ENCODE measurements at places on chromosomes 4 and X.

DNA sequence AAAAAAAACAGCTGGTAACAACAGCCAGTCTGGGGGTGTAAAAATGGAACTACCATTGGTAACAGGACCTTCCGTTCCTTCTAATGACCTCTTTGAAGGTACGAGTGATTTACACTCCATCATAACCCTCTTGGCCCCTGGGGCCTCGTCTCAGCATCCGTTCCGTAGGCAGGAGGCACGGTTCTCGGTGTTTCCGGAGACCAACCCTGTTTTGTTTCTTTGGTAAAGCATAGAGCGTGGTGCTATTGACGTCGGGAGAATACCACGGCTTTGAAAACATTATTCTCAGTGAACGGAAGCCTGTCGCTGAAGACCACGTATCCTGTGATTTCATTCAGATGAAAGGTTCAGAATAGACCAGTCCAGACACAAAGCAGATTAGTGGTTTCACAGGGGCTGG is 198.9 kb downstream of the ASMT start:
- no peak for DNase-seq

GRCh38 chr4:146059151-146059550 is 116.4 kb upstream of the LSM6 start:
- no peak for DNase-seq

DNA sequence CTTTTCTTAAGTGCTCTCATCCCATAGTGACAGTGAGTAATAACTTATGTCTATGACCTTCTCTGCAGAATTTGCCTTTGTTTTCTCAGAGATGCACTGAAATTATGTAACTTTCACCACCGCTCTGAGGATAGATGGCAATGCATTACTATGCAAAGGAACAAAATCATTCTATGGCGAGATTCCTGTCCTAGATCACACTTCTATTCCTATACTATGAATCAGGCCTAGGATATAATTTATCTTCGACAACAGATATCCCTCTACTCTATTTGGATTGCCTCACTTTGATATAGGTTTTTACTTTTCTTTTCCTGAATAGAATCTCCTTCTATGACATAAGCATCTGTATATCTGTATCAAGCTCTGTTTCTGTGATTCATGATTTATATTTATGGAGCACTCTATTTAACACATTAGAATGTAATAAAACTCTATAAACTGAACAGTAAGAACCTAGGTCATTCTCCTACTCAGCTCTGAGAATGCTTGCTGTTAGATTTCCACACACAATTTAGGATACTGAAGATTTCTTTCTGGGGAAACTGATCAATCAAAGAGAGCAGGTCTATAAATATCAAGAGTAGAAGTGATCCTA is 1082.3 kb upstream of the ADGRL3 start:
- DNase-seq = no peak

DNA sequence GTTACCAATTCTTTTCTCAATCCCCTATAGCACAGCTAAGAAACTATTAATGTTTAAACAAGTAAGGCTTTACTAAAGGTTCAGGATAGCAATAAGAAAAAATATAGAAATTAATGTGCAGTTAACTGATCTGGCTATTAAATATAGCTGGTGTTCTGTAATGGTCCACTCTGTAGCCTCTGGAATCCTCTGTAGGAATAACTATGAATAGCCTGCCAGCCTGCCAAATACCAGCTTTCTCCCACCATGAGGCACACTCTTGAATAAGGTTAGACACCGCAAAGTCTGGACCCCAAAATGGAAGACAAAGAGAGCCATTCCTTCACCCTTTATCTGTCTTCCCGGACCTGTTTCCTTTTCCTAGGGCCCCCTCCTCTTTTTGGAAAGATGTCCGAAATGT is 30.6 kb downstream of the CEP44 start:
- DNase-seq = no peak

- DNase-seq = no peak
These were observed 66.3 kb upstream of the MSN start for GRCh38 chrX:65601126-65601525.

DNA sequence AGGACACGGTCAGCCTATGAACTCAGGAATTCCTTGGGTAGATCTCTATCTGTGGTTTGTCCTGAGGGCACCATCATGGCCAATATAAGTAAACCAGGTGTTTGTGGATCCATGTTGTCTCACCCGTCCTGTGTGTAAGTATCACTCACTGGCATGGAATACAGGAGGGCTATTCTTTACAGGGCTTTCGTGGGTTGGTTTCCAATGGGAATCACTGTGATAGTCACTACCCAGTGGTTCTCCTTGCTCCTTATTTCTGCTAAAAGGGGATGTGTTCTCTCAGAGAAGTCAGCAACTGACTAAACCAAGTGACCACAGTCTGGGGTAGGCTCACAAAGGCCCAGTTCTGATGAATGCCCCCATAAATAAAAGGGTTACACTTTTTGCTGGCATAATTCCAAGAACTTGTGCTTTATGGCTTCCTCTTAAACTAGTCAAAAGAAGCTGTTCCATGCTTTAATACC is 236.7 kb upstream of the JADE1 start:
- no peak for DNase-seq

DNA sequence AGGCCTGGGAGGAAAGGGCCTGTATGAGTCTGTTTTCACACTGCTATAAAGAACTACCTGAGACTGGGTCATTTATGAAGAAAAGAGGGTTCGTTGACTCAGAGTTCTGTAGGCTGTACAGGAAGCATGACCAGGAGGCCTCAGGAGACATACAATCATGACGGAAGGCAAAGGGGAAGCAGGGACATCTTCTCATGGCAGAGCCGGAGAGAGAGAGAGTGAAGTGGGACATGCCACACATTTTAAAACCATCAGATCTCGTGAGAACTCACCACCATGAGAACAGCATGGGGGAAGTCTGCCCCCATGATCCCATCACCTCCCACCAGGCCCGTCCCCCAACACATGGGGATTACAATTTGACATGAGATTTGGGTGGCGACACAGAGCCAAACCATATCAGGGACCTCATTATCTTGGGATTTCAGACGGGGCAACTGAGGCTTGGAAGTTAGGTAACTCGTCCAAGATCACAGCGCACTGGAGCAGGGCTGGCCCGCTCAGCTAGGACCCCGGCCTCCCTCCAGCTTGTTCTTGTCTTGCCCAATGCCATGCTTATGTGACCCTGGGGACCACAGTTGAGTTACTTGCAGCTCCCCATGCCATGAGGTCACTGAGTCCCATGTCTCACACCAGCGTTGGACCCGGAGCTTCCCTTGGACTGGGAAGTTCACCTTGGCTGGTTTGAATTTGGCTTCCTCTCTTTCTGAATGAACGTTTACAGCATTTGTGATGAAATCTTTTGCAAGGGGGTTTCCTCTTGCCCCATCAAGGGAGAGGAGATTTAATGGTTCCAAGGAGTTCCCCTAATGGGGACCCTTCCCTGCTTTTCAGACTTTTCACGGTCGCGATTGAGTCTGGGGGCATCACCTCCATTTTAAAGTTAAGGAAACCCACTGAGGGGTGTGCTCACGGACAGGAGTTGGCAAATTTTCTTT is 18.1 kb downstream of the HTRA3 start:
- no peak for DNase-seq
